ENCODE measurements at places on chromosomes 5 and 9.

DNA sequence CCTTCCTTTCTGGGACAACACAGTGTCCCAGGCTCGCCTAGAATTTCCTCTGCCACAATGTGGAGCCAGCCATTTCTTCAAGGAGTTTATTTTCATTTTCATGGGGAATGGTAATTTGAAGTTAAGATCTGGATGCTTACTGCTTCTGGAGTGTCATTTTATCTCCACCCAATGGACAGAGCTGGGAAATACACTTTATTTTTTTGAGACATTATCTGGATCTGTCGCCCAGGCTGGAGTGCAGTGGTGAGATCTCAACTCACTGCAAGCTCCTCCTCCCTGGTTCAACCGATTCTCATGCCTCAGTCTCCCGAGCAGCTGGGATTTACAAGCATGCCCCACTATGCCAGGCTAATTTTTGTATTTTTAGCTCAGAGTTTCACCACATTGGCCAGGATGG is 12.7 kb upstream of the THG1L start:
- no peak for DNase-seq

- no peak for DNase-seq
Measured at GRCh38 chr5:81604193-81604592, 146.7 kb downstream of the SSBP2 start.

DNA sequence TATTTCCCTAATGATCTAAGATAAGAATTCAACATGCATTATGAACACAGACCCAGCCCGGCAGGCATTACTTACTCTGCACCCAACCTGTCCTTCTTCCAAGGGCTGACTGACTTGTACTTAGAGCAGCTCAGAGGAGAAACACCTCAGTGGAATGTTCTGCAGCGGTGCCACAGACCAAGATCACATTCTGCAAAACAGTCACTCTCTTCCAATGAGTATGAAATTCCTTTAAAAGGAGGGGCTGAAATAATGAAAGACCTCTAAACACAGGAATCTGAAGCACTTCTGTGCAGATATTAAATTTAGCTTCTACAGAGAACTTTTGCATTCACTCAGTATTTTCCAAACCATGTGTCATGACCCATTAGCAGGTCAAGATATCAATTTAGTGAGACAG is 172.9 kb downstream of the ZDHHC21 start:
- no peak for DNase-seq

GRCh38 chr9:114003758-114004157 is 74.3 kb downstream of the AMBP start:
- DNase-seq = no peak

DNA sequence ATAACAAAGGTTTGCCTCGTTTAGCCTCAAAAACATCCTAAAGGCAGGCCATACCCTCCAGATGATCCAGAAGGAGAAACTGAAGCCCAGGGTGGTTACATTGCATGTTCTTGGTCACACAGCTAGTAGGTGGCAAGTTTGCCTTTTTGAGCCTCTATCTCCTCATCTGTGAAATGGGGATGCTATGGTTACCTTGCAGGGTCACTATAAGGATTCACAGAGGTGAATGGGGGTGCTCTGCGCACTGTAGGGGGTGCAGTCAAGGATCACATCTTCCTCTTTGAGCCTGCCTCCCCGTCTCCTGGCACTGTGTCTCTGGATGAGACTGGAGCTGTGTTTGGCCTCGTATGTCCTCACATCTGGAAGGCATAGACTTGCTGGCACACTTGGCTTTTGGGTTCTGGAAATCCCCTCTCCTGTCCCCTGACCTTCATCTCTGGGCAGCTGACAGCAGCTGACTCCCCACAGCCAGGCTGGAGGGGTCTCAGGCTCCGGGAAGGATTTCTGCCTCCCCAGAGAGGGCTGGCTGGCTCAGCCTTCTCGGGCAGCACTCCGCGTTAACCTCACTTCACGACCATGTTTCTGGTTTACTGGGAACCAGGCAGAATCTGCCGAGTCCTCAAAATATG is 167.7 kb downstream of the RGS3 start:
- DNase-seq = no peak

DNA sequence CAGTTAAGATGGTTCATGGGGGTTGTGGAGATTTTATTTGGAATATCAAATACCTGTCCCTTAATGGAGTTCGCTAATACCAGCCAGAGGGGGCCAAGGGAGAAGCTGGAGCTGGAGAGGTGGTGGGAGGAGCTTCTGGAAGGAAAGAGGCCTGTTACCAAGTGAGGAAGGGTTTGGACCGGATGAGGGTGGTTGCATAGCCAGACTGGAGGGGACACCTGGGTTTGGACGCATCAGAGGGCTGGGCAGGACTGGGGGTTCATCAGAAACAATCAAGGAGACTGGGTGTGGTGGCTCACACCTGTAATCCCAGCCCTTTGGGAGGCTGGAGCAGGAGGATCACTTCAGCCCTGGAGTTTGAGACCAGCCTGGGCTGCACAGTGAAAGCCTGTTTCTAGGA is 111.8 kb upstream of the IER5L start:
- no peak for DNase-seq

GRCh38 chr9:132866898-132867297 is 11.2 kb downstream of the AK8 start:
- DNase-seq = no peak

GRCh38 chr9:126957687-126958053 is 43.1 kb downstream of the RALGPS1 start:
- no peak for DNase-seq

GRCh38 chr5:565782-566440 is 41.7 kb upstream of the SLC9A3 start:
- no peak for DNase-seq

DNA sequence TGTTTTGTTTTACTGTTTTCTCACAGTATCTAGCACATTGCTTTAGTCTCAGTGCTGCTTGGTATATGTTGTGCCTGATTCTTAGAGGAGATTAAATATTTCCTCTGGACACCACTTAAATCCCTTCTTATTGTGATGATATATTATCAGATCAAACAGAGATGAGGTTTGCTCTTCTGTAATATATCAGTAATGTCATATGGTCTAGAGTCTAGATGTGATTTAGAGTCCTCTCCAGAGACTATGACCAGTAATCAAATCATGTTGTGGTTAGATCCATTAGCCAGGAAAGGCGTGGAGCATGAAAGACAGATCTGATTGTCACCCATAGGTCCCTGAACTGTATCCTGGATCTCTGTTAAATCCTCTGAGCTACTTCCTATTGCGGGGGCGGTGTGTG is 24.4 kb downstream of the CAMK4 start:
- DNase-seq = no peak

DNA sequence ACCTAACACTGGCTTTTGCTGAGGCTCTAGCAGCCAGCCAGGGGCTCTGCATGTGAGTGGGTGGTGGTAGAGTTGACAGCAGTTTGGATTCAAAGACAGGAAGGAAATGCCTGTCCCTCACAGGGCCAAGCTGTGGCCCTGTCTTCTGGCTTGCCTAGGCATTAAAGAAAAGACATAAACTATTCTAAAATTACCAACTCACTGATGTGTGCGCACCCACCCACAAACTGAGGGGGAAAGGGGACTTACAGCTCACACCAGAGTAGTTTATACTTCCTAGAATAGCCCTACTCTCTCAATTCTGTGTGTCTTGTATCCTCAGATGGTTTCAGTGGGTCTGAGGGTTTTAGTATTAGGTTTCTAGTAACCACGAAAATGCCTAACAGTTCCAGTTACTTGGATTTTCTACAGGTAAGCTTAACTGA is 18.3 kb upstream of the IL13 start:
- DNase-seq = no peak

- no peak for DNase-seq
Measured at GRCh38 chr9:10855847-10856246, 243.0 kb upstream of the PTPRD start.

- no peak for DNase-seq
Measured at GRCh38 chr5:34584165-34584564, 72.0 kb upstream of the RAI14 start.

DNA sequence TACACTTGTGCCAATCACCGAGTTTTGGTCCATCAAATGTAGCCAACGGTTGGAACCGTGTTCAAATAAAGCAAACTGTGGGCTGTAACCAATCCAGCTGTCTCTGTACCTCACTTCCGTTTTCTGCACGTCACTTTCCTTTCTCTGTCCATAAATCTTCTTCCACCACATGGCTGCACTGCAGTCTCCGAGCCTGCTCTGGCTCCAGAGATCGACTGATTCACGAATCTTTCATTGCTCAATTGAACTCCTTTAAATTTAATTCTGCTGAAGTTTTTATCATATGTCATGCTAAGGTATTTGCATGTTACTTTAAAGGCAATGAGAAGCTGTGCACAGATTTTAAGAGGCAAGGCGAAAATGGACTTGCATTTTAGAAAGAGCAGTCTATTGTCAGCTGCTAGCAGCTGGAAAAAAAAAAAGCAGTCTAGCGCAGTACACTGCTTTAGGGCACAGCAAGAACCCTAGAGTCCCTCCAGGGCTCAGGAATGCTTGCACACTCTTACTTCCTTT is 13.2 kb downstream of the TTC39B start:
- no peak for DNase-seq

DNA sequence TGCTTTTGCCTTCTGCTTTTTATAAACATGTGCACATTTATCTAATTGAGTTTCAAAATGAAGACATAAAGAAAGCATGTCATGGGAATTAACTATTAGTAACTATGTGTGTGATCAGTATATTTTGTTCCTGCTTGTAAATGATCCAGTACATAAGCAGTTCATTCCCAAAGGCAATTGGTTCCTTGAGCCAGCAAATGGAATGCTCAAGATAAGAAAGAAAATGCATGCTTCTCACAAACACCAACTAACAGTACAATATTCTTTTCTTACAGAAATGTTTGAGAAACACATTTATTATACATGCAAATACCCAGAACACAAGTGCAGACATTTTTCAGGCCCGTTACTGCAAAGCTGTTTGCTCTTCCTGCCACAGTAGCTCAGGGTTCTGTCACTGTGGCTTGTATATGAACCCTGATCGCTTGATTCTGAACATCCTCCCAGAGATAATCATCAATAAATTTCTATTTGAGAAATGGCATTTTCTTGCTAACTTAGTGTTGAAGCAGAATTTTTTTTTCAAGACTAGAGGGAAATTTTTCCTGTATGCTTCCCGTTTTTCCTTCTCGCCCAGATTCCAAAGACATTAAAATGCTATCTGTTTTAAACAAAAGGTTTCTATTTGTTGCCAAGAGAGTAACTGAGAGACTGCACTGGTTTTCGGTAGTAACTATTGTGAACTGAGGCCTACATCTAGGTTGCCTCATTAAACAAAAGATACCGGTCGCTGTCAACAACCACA is 1.9 kb downstream of the GNAQ start:
- no peak for DNase-seq

GRCh38 chr9:134484479-134484878 is 157.1 kb upstream of the COL5A1 start:
- DNase-seq = no peak

GRCh38 chr5:67897431-67897830 is 318.1 kb upstream of the PIK3R1 start:
- DNase-seq = no peak

- no peak for DNase-seq
Measured at GRCh38 chr5:102138243-102138653, 157.8 kb downstream of the SLCO4C1 start.

DNA sequence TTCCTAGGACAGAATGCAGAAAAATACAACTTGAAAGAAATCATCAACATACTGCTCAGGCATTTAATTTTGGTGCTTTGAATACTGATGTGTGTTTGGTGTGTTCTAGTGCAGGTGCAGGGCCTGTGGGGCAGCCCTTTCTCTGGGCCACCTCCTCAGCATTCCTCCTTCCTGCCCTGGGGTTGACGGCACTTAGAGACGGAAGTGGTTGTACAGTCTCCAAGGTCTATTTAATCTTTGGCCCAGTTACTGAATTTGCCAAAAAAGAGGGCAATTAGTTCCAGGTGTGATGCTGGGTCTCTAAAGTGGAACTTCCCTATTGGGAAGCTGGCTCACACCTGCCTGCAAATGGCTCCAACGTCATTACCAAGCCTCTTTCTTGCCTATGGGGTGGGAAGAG is 269.0 kb downstream of the SH3GL2 start:
- no peak for DNase-seq

GRCh38 chr9:133051281-133051900 is 10.4 kb upstream of the CEL start:
- no peak for DNase-seq

DNA sequence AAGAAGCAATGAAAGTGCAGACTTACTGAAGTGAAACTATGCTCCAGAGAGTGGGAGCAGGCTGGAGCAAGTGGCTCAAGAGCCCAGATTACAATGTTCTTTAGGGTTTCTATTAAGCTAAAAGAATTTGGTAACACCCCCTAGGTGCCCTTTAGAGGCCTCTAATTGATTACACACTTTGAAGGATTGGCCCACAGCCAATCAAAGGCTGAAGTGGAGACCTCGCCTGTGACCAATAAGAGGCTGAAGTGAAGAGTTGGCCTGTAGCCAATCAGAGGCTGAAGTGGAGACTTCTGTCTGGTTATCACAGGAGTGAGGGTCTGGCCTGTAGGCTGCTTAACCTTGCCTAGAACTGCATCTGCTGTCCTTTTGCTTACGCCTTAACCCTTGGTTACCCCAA is 46.7 kb upstream of the SPATA31C2 start:
- no peak for DNase-seq

GRCh38 chr9:130325921-130326320 is 60.4 kb downstream of the HMCN2 start:
- DNase-seq = no peak

DNA sequence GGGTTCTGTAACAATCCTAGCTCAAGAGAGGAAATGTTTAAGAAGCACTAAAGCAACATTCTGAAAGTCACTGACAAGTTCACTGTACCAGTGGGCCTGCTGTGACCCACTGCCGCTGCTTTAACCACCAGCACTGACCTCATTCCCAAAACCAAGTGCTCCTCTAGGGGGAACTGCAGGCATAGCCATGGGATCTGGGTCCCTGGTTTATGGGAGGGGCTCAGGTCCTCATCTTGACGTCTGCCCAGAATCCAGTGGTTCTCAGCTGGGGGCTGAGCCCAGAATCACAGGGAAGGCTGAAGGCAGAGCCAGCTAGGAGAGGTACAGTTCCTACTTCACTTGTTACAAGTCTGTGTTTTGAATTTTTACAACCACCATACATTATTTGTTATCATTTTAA is 36.1 kb upstream of the SLC2A8 start:
- DNase-seq = no peak

DNA sequence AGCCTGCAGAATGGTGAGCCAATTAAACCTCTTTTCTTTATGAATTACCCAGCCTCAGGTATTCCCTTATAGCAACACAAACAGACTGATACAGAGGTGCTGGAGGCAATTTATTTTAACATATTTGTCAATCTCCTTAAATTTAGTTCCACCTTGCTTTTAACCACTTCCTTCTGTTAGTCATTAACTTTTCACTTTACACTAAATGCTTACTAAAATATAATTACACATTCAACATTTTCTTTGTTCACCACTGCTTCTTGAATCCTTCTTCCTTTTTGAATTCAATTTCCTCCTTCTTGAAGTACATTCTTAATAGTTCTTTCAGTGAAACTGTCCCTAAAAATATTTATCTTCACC is 39.4 kb downstream of the LYRM7 start:
- DNase-seq = no peak

- no peak for DNase-seq
Measured at GRCh38 chr5:40074826-40075225, 604.9 kb upstream of the PTGER4 start.

GRCh38 chr5:150289551-150290390 is at the start of gene CAMK2A:
TSS of gene CAMK2A (minus strand) at chr5:150289773. CDS start at chr5:150289625, 148 bp downstream.
- DNase-seq = no peak

Data from stimulated activated CD8-positive, alpha-beta memory T cell treated with anti-CD3 and anti-CD28 coated beads, Interleukin-2, amount 100 ng/mL, for 48 hours (primary cell).